ENCODE measurements at places on chromosomes 4 and X.

DNA sequence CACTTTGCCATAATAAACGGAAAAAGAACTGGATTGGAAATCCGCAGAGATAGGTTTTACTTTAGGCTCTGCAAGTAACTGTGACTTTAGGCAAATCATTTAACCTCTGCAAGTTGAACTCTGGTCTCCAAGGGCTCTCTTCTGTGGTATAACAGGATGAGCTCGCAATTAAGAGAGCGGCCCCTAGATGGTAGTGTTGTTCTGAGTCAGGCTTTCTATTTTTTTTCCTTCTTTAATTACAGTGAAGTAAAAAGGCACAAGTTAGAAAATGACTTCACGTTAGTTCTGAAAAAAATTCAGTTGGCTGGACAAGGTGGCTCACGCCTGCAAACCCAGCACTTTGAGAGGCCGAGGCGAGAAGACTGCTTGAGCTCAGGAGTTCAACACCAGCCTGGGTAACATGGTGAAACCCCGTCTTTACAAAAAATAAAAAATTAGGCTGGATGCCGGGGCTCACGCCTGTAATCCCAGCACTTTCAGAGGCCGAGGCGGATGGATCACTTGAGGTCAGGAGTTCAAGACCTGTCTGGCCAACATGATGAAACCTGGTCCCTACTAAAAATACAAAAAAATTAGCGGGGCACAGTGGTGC is 18.0 kb downstream of the RPS3A start:
- peak; percentile 75 for DNase-seq

DNA sequence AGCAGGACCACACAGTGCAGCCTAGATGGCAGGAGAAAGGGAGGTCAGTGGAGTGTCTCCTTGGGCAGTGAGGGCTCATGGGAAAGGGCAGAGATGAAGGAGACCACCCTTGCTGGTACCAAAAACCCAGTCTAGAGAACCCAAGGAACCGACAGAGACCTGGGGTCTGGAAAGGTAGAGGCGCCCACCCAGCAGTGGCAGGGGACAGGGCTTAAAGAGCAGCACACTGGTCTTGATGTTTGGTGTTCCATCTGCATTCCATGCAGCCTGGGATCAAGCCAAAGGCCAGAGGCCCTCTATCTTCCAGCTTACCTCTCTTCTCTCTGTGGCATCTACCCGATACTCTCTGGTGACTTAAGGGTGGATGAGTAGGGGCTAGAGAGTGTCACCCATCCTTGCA is 127.5 kb downstream of the PJA1 start:
- no peak for DNase-seq

- DNase-seq = peak; percentile 12
These were observed 109.9 kb upstream of the SORBS2 start for GRCh38 chr4:185921583-185922555.

DNA sequence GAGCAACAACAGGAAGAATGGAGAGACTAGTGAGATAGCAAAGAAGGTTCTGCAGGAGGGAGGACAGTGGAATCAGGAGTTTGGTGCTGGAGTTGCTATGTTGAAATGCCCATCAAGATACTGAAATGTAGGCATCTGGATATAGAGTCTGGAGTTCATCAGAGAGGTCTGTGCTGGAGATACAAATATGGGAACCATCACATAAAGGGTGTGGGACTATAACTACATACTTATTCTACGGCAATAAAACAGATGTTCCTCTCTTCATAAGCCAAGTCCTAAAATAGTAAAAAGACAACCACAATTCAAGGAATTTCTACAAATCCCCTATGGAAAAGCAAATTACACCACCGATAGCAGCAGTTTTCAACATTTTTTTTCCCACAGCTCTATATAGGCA is 1.6 kb downstream of the MED14 start:
- no peak for DNase-seq

DNA sequence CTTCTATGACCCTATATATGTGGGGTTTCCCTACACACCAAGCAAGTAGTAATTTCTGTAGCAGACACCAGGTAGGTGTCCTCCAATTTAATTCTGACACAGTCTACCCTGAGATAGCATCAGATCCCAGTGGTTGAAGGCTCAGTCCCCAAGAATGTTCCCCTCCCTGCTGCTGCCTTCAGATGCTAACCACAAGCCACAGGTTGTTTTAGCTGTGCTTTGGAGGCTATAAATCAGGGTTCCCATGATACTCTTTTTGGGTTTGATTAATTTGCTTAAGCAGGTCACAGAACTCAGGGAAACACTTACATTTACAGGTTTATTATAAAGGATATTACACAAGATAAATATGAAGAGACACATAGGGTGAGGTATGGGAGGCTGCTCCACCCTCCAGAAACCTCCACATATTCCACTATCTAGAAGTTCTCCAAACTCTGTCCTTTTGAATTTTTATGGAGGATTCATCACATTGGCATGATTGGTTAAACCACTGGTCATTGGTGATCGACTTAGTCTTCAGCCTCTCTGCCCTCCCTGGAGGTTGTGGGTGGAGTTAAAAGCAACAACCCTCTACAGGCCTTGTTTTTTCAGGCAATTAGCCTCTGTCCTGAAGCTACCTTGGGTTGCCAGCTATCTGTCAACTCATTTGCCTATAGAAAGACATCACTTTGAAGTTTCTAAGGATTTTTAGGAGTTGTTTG is 50.8 kb downstream of the GRIA2 start:
- no peak for DNase-seq

DNA sequence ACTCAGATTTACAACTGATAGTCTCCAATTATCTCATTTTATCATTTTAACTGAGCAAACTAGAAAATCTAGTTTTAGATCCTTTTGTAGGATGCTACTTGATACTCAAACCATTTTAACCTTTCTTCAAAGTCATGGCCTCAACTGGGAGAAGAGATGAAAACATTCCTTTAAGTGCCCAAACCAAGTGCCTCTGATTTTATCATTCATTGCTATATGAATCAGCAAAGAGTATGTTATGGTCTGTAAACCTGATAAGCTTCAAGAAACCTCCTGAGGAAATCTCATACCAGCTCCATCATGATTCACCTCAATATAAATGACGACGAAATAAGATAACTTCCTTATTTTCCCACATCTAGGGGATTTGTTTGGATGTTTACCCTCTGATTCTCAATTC is 119.9 kb downstream of the FAM13A start:
- DNase-seq = no peak

DNA sequence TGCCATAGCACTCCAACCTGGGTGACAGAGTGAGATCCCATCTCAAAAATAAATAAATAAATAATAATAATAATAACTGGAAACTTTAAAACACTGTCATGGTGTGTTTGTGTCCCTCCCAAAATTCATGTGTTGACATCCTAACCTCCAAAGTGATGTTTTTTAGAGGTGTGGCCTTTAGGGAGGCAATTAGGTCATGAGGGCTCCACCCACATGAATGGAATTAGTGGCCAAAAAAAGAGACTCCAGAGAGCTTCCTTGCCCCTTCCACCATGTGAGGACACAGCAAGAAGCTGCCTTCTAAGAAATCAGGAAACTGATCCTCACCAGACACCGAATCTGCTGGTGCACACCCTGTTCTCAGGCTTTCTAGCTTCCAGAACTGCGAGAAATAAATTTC is 23.8 kb upstream of the RAPGEF2 start:
- no peak for DNase-seq

GRCh38 chrX:14050709-14051108 is 21.0 kb upstream of the GEMIN8 start:
- DNase-seq = no peak

GRCh38 chr4:113739197-113739596 is 22.3 kb downstream of the CAMK2D start:
- DNase-seq = peak; percentile 12

DNA sequence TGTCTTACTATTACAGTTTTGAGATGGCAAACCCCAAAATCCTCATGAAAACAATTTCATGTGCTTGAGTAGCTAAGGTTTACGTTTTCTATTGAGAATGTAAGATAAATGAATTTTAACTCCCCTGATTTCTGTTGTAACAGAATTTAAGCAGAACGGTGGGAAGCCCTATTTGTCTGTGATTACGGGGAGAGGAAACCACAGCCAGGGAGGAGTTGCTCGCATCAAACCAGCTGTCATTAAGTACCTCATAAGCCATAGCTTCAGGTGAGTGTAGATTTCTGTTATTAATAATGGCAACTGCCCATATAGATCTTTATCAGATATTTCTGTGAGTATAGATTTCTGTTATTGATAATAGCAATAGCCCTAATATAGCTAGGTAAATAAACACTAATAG is 44.2 kb upstream of the RHOH start:
- no peak for DNase-seq

DNA sequence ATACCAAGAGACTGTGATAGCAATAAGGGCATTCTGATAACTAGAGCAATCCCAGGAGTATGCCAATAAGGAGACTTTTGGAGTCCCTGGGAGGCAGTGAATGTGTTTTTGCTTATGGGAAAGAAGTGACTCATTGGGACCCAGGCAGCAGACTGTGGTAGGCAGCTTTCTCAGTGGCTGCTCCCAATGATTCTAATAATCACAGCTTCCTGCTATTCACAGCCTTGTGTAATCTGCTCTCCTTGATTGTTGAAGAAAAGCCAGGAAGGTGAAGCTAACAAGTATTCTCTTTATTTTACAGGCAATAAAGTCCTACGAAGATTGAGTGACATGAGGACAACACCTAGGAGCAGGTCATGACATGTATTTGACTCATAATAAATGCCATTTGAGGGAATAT is 70.3 kb upstream of the DDX60 start:
- DNase-seq = no peak

GRCh38 chr4:88865046-88865445 is 167.4 kb upstream of the NAP1L5 start:
- DNase-seq = no peak

DNA sequence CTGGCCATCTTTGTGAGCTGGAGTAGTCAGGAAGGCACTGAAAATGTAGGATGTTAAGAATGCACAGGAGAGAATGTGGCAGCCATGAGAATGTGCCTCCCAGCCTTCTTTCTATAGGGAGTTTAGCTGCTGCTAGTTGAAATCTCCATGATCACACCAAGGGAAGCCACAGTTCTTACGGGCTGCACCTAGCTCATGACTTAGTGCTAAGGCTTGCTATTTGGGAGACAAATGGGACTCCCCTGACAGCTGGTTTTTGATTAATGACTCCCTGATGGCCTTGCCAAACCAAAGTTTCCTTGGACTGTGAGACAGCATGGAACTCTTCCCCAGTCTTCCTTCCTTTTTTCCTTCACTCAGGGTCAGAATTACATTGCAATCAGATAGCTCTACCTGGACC is 9.2 kb downstream of the CTSO start:
- no peak for DNase-seq

DNA sequence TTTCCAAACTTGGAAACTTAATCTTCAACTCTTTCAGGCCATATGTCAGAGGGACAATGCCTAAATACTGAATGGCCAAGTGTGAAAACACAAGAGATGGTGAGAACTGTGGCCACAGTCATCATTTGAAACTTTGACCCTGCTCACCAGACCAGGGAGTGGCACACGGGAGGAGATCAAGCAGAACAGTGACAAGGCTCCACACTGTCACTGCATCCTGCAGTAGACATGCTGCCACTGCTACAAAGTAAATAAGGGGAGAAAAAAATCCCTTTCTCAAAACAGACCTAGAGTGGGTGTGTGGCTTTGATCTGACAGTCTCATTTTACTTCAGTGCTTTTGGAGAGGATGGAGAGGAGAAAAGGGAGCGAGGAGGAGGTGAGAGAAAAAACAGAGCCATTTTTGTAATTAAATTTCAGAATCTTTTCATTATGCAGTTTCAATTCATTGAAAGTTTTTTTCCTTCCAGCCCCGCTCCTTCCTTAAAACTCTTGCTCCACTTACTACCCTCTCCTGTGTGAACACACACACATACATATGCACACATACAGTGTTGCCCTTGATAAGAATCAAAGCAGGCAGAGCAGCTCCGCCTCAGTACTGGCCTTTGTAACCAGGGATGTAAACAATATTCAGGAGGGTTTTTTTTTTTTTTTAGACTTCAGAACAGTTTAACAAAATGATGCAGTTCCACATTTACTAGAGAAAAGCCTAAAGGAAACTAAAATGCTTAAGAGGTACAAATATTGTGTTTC is 34.4 kb downstream of the NEXMIF start:
- DNase-seq = no peak

DNA sequence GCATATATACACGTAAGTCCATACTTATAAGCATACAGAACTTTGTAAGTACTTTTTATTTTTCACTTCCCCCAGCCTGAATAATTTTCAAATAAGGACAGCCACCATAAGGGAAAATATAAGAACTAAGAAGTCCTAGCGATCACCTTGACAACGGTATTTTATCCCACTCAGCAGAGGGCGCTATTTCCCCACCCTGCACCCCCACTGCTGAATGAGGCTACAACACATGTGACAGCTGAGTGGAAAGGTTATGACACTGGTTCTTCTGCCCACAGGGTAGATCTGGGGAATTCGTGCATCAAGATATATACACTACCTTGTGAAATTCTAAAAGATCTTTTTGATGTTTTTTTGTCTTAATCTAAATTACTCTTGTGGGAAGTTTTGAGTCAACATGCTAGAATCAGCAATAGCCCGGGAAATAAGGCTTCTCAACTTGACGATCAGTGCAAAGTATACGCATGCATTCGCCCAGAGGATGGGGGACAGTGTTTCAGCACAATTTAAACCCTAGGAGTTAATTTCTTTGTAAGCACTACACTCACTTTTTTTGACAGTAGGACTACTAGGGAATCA is 151.5 kb downstream of the CORIN start:
- DNase-seq = peak; percentile 59

GRCh38 chr4:82594456-82594855 is 32.7 kb upstream of the TMEM150C start:
- no peak for DNase-seq

DNA sequence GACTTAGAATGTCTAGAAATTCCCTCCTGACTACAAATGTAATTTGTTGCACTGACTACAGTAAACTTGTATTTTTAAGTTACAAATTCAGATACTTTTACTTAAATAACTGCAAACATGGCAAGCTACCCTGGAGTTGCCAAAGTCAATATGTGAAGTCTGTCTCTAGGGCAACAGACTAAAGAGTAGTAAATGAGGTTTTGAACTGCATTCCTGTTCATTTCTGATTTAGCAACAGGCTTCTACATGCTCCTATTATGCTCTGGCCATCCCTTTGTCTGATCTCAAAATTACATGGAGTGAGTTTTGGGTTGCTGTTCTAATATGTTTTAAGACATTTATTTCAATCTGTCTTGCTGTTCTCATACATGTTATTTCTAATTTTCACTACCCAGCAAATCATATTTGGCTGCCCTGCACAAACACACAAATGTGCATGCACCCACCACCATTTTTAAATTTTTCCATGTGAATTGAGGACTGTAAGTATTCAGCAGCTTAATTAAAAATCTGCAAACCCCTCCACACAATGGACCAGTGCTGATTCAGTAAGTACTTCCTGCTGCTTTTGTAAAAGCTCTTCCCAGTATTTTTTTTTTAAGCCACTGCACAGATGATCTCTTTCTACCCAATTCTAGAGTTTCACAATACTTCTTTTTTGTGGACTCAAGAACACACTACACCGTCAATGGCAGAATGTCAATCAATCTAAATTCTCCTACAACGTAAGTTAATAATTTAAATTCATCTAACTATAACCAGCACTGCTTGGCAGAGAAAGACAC is 26.7 kb downstream of the SH3RF1 start:
- DNase-seq = peak; percentile 75

GRCh38 chr4:4673070-4673469 is 131.2 kb upstream of the STX18 start:
- peak; percentile 49 for DNase-seq

- peak; percentile 87 for DNase-seq
These were observed at the start of gene CXCL11 for GRCh38 chr4:76035799-76036380. Gene CXCL11, minus strand, starts transcription at chr4:76036070. Its CDS starts 83 bp downstream, at chr4:76035987.
